ENCODE measurements at places on chromosomes 4 and X. TPM values are rescaled to one million over a fixed set of nuclear protein-coding genes. Genes with fewer than 3 reads are reported as not detected.

DTHD1 gene
- not detected for total RNA-seq

WAS gene
- 0.82 TPM for total RNA-seq

IL1RAPL2 gene
- not detected for total RNA-seq

BGN gene
- 2.9 TPM for total RNA-seq

RTL3 gene
- not detected for total RNA-seq

PCSK1N gene
- total RNA-seq: 17.8 TPM

BEND2 gene
- total RNA-seq: not detected

APELA gene
- not detected for total RNA-seq

CYLC1 gene
- total RNA-seq: not detected

SPANXC gene
- not detected for total RNA-seq

TCEAL7 gene
- not detected for total RNA-seq

ATP8A1 gene
- total RNA-seq: 0.80 TPM

CXorf49 gene
- not detected for total RNA-seq

TNIP3 gene
- not detected for total RNA-seq

HAND2 gene
- total RNA-seq: 0.31 TPM

MAGEA2 gene
- 0.28 TPM for total RNA-seq

GPC4 gene
- 1.4 TPM for total RNA-seq

QRFPR gene
- total RNA-seq: not detected

ZNF81 gene
- total RNA-seq: 10.7 TPM

GATA1 gene
- 0.23 TPM for total RNA-seq

ASB12 gene
- total RNA-seq: not detected

FOXP3 gene
- total RNA-seq: 0.26 TPM

PRR32 gene
- total RNA-seq: not detected

DSPP gene
- total RNA-seq: not detected

POU3F4 gene
- not detected for total RNA-seq

INTS6L gene
- total RNA-seq: 19.6 TPM

MTNR1A gene
- total RNA-seq: 0.23 TPM

TIGD4 gene
- total RNA-seq: 0.33 TPM

TMPRSS11B gene
- not detected for total RNA-seq

TRPC3 gene
- 0.08 TPM for total RNA-seq

DMRTC1 gene
- total RNA-seq: 0.31 TPM

KIAA1210 gene
- not detected for total RNA-seq

CCKAR gene
- not detected for total RNA-seq

DGAT2L6 gene
- not detected for total RNA-seq

REPS2 gene
- total RNA-seq: 4.5 TPM

COL4A5 gene
- total RNA-seq: 8.3 TPM

ATOH1 gene
- total RNA-seq: not detected
